ENCODE measurements at places on chromosomes 6 and 20.

- no peak for DNase-seq
Measured at GRCh38 chr20:53795170-53795569, 201.5 kb upstream of the ZNF217 start.

GRCh38 chr6:149508485-149508884 lies 23.7 kb upstream of the ZC3H12D start:
- DNase-seq: no peak

DNA sequence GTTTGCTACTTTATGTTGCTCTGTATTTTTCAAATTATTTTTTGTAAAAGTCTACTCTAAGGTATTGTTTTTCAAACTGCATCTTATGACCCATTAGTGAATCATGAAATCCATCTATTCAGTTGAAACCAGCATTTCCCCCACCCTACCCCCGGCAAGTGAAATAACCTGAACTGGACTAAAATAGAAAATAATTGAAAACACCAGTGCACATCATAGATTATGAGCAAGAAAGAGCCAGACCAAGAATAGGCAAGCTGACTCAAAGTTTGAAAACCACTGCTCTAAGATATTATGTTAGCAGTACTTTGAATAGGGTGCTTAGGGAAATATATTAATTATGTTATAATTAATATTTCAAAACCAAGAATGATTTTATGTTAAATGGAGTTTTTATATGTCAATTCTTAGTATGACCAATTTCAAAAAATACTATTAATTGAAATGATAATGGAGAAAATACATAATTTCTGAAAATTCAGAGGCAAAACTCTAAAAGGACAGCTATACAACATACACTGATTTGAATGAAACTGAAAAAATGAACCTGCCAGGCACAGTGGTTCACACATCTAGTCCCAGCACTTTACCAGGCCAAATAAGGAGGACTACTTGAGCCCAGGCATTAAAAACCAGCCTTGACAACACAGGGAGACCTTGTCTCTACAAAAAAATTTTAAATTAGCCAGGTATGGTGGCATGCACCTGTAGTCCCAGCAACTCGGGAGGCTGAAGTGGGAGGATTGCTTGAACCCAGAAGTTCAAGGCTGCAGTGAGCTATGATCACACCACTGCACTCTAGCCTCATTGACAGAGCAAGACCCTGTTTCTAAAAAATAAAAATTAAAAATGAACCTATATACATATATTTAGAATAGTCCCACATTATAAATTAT lies 112.0 kb downstream of the CDK19 start:
- no peak for DNase-seq

DNA sequence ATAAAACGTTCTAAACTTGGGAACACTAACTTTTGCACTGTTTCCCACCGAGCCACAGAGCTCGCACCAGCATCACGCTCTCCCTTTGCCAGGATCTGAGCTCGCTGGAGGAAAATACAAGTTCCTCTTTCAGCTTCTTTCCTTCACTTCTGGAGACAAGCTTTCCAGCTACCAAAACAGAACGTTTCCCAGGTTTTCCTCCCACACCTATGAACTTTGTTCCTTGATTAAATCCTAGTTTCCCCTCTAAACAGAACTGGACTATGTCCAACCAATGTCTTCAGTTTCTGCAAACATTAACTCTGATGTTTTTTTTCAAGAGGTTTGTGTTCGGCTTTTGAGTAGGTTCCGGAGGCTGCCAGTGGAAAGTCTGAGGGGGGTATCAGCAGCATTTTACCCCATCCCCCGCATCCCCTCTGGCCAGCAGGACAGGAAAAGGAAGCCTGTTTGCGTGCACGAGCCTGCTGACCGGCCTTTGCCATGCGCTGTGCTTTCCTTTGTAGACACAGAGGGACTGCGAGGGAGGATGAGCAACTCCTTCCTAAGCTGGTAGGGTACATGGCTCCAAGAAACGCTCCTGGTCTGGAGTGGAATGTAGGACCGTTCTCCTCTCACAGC lies 135.5 kb downstream of the LY86 start:
- peak; percentile 61 for DNase-seq

DNA sequence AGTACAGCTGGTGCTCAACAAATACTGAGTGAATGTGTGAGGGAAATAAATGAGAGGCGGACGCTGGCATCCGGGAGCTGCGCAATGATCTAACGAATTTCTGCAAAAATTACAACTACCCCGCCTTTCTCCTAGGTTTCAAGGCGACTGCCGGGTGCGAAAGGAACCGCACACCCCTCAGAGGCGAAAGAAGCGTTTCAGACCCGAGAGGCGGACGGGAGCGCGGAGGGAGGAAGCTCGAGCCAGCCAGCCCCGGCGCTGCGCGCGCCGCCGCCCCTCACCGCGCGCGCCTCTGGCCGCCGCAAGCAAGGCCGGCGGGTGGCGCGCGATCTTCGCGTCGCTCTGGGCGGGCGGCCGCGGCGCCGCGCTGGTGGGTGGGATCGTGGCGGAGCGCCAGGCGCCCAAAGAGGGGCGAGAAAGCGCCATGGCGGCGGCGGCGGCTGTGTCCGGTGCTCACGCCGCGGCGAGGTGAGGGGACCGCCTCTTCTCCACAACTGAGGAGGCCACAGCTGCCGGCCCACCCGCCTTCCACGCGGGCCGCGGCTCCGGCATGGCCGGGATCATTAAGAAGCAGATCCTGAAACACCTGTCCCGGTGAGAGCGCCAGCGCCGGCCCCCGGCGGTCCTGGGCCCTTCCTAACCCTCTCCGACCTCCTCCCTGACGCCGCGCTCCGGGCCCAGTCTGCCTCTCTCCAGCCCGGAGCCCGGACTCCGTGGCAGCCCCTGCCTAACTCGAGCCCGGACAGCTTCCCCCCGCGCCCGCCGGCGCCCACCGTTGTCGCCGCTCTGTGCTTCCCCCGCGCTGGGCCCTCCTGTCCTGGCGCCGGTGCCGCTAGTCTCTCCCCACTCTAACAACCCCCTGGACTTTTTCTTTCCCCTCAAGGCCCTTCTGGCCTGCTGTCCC lies at the start of gene BLTP3A:
Gene BLTP3A, plus strand, starts transcription at position 383 of the 904 bp plus-strand sequence. Its CDS starts 168 bp downstream, at position 551.
- peak; percentile 96 for DNase-seq
